ENCODE measurements at places on chromosomes 6 and 20.

DNA sequence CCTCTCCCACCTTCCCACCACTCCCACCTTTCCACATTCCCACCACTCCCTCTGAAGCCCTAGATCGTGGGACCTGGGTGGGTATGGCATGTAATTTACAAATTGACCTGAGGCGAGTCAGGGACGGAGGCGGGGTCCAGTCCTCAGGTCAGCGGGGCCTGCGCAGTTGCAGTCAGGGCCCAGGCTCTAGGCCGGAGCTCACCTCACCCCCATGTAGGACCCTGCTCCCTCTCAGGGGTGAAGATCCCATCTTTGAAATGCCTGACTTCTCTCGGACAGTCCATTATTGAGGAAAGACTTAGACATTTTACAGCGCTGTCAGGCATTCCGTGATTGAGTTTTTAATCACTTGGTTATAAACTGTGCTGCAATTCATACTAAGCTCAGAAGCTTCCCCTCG lies 10.5 kb downstream of the THBS2 start:
- DNase-seq, result no peak

- no peak for DNase-seq
These were observed 291.4 kb downstream of the CENPW start for GRCh38 chr6:126631363-126631762.

DNA sequence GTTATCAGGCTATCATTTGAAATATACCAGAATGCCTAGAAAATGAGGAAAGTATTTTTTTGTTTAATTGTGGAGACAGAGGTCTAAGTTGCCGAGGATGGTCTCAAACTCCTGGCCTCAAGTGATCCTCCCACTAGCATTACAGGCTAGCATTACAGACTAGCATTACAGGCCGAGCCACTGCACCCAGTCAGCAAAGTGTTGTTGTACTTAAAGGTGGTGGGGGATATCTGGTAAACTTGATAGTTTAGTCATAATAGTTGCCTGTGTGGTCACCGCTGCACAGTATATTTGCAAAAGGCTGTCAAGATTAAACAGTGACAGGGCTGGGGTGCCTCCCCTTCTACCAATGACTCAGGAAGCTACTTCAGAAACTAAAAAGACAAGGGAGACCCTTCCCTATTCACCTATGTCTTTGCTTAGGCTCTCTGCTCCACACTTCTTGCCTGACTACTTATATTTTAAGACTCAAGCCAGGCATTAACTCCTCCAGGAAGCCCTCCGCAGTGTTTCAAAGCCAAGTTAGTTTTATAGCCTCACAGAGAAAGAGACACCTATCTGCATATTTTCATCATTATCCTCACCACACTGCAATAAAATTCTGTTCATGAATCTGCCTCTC lies 3.1 kb upstream of the AKIRIN2 start:
- DNase-seq, result no peak

DNA sequence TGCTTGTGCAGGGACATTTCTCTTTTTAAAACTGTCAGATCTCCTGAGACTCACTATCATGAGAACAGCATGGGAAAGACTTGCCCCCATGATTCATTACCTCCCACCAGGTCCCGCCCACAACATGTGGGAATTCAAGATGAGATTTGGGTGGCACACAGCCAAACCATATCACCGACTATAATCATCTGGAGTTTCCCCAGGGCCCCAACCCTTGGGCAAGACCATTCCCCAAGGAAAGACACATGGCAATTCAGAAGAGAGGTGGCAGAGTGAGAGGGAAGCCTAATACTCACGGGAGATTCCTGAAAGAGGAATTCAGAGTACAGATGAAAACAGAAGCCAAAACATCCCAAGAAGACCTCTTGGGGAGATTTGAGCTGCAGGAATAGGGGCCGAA lies 291.0 kb upstream of the PLCB4 start:
- no peak for DNase-seq

DNA sequence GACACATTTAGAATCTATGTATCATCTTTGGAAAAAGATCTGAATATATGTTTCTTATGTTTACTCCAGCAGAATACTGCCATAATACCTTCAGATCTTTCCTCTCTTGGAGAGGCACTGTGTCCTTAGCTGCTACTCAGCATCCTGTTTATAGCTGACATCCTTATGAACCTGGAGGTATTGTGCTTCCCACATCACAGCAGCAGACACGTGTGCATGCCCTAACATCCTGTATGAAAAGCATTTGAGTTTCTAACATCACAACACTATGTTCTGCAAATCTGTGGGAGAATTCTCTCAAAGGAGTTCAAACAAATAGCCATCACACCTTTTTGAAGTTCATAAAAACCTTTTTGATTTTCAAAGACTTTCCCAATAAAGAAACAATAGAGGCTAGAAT lies 216.0 kb downstream of the GJA1 start:
- DNase-seq, result no peak

DNA sequence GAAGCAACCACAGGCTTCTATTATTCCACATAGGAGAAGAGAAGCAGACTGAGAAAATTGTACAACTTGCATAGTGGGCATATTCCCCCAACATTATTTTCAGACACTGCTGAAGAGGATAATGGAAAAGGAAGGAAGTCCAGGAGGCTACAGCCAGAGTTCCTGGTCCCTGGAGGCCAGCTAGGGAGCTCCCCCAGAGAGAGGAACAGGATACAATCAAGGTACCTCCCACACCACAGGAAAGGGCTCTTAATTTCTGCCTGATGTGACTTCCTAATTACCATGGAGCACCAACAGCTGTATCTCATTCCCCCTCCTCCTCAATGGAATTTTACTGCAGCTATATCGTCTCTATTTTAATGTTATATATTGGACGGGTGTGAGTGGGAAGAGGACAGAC lies 594.3 kb upstream of the NRSN1 start:
- DNase-seq, result no peak

DNA sequence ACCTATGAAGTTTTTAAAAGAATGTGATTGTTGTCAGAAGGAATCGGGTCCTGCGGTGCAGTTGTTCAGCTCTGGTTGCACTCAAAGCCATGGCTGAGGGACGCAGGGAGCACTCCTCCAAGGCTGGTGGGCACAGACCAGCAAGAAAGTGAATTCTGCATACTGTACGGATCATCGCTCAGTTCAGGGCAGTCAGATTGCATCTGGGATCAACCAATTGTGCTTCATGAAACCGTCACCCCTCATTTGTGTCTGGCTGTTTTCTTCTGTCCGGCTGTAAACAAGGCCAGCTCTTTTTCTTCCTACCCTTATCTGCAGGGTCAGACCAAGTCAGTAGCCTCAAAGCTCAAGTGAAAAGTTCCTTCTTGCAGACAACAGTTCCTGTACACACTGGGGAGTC lies 478.3 kb downstream of the TFAP2A start:
- DNase-seq, result no peak

DNA sequence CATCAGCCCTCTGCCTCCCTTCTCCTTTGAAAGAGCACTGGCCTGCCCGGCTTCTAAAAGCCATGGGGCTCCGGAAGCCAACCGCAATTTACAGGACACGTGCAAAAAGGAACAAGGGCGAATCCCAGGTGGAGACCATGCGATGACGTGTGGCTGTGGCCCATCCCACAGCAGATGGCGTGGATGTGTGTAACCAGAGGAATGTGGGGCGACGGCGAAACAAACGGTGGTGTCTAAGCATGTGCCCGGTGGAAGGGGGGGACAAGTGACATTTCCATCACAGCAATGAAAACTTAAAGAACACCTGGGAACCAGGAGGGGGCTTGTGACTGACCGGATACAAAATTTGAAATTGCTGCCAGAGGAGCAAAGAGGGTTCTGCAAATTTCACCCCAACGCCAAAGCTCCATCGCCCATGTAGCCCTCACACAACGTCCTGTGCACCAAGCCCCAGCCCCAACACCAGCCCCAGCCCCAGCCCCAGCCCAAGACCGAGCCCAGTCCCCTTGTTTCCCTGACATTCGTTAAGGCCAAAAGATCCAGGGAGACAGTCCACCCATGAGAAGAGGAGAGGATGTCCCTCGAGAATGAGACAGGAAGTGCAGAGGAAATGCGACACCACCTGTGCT lies 159.7 kb upstream of the ZNF337 start:
- no peak for DNase-seq

DNA sequence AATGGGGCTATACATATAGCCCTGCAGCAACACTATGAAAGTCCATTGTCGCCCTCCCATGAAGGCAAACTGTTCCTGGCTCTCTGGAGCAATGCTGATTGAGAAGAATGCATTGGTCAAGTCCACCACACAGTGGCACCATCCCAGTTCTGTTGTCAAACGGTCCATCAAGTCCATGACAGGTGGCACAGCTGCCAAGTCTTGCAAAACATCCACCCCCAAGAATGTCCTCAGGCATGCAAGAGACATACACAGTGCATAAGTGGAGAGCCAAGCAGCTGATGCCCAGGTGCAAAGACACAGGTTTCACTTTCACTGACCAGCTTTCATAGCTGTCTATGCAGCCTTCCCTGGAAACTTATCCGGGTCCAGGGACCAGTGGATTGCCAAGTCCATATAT lies 17.5 kb downstream of the ZNF391 start:
- DNase-seq, result no peak

DNA sequence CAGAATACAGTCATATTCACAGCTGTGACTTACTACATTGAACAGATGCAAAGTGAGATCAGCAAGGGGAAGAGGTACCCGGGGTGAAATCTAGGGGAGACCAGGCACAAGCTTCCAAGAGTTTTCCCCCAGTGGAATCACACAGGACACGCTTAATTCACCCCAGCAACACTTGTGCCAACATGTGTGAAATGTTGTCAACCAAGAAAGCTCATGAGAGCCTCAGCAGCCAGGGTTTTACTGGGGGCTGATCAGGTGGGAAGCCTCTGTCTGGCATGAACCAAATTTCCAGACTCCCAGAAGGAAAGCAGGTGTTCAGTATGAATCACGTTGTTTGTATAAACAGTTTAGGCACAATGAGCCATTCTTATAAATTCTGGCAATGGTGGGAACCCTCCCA lies 6.9 kb upstream of the RTF2 start:
- DNase-seq, result no peak

GRCh38 chr6:135195522-135195921 lies 14.4 kb downstream of the MYB start:
- DNase-seq, result peak; percentile 21

- DNase-seq, result no peak
These were observed 62.2 kb upstream of the FABP7 start for GRCh38 chr6:122717350-122717749.

DNA sequence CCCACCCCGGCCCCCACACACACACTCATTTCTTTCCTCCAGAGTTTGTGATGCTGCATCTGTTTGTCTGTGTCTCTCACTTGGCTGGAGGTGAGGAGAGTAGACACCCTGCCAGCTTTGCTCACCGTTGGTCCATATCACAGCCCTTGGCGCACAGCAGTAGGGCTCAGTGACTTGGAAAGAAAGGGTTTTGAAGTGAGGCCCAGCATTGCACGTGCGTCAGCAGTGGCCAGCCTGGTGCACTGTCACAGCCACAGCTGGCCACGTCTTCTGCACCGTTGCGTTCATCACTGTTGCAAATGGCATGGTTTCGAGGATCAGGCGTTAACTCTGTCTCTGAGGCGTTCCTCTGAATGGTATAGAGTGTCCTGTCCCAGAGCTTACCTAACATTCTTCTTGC lies 3.7 kb downstream of the WFDC5 start:
- no peak for DNase-seq

DNA sequence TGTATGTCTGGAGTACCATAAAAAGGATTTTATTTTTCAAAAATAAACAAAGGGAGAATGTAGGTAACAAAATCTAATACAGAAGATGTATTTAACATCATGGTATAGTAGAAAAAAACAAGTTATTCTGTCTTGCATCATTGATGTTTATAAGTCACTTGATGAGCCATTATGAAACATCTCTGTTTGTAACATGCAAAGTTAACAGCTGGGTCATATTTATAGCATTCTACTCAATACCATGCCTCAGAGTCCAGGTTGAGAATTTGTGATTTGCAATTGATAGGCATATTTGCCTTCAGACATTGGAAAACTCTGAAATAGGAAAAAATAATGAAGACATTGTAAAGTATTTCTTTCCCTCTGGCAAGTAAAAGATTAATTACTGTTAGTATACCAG lies 52.3 kb upstream of the IL20RA start:
- no peak for DNase-seq

DNA sequence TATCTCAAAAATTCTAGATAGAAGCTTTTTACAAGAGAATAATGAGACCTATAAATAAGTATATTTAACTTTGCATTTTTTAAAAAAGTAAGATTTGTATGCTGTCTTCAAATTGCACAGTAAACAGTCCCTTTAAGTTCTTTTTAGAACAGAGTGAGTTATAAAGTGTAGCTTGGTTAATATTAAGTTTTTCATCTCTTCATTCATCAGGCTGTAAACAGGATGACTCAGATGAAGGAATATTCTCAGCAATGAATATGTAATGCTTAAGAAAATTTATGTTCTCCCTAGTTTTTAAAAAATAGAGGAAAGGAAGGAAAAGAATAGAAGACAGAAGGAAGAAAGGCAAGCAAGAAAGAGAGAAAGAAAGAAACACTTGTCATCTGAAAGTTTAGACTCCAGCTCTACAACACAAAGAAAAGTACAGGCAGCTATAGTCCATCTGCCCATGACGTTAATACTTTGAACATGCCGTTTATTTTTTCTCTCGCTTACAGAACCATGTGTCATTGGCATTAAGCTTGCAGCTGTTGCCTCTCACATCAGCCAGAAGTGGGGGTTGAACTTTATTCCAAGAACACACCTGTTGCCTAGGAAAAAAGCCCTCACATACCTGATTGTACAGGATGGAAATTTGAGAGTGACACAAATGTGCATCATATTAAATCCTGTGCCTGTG lies 36.1 kb downstream of the CAP2 start:
- DNase-seq, result no peak

- DNase-seq, result no peak
These were observed 30.2 kb upstream of the TFB1M start for GRCh38 chr6:155344341-155345006.

DNA sequence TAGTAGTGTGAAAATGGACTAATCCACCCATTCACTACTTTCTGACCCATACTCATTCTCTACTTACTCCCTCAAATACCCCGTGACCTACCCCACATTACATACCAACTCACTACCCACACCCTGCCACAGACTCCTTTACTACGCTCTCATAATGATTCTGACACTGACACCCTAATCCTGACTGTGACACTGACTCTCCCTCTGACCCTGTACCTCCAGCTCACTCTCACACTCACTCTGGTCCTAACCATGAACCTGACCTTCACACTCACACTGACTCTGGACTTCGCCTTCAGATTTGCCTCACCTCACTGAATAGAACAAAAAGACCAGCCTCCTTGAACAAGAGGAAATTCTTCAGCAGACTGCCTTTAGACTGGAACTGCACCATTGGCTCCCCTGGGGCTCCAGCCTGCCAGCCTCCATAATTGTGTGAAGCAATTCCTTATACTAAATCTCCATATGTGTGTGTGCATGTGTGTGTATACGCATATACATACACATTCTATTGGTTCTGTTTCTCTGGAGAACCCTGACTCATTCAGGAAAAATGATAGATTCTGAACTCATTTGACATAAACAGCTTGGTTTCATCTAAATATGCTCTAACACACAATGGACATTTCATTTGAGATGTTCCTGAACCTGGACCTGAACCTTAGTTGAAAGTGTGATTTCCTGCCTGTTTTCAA lies 10.5 kb upstream of the ZNF343 start:
- DNase-seq, result no peak
